Activated naive CD4-positive, alpha-beta T cell (primary cell): ENCODE measurements at places on chromosomes 16 and 17.

DNA sequence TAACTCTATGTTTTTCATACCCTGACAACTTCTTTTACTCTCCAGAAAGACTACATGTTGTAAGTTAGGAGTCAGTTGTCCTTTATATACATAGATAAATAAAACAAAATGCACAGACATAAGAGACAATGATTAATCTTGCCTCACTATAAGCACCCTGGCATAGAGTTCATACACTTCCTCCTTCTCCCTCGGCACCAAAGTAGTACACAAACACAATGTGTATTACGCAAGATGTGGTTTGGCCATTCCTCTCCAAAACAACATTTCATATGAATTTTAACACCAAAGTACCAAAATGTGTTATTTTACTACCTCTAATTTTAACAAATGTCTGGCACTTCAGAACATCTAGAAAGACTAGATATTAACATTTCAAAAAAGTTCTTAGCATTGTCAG is 17.2 kb upstream of the SLFN11 start:
- DNase-seq: no peak

DNA sequence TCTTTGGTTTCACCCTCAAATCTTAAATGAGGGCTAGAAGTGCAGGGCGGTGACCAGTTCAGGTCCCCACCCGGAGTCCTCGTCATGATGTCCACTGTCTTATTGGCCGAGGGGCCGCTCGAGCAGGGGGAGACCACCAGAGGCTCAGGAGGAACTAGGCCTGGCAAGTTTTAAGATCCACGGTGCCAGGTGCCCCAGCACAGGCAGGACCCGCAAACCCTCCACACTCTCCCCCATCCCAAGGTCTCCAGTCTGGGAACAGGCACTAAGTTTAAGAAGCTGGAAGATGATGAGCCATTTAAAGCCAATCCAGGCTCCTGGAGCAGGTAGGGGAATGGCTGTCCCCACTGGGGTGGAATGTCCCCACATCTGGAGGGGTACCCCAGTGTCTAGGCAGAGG is 4.1 kb downstream of the DLX3 start:
- DNase-seq: no peak

DNA sequence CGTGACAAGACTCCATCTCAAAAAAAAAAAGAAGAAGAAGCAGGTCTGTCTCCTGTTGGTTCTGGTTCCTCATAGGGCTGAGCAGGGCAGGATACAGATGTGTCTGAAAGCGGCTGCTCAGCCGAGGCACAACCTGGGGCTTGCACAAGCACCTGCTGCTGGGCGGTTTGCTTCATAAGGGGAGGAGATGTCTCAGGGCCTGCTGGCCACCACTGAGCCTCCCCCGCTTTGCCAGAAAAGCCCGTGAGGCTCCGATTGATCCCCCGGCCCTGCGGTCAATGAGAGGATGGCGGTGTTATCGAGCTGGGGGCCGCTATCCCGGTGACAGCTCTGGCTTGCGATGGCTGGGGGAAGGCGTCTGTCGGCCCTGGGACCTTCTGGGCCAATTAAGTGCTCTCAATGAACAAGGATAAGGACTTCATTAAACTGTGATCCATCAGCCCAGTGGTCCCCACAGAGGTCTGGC is 162.0 kb downstream of the SDK2 start:
- no peak for DNase-seq

GRCh38 chr16:53922067-53922806 is 218.3 kb downstream of the FTO start:
- DNase-seq: no peak

DNA sequence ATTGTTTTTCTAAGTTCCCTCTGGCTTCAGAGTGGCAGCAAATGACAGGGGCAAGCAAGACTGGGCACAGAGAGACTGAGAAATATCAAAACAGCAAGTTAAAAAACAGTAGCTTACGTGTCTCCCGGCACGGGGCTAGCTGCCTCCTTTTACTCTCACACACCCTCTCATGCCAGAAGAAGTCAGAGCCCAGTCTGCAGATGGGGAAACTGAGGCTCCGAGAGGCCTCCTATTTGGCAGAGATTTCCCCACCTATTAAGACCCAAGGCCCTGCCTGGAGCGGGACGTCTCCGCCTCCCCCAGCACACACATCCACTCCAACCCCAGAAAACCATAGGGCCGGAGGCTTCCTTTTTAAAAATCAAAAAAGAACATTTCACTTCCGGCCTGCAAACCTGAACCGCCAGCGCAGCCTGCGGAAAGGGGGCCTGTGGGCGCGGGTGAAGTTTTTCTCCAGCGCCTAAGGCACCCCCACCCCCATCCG is 832 bp downstream of the CARHSP1 start:
- no peak for DNase-seq

- no peak for DNase-seq
Observed at GRCh38 chr17:72244956-72245355, 124.1 kb downstream of the SOX9 start.

GRCh38 chr17:81513372-81513752 is 763 bp upstream of the ACTG1 start:
- no peak for DNase-seq

- DNase-seq: no peak
Observed at GRCh38 chr16:71965223-71965622, 35.0 kb downstream of the PKD1L3 start.

DNA sequence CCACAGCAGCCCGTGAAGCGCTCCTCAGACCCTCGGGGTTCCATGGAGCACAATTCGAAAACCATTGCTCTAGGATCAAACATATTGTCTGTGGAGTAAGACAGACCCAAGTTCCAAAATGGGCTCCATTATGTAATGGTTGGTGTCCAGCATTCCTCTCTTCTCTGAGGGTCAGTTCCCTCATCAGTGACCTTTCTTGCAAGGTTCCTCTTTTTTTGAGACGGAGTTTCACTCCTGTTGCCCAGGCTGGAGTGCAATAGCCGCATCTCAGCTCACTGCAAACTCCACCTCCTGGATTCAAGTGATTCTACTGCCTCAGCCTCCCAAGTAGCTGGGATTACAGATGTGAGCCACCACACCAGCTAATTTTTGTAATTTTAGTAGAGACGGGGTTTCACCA is 28.4 kb downstream of the PLXDC1 start:
- no peak for DNase-seq

GRCh38 chr17:33416131-33416530 is 123.0 kb upstream of the ASIC2 start:
- DNase-seq: no peak

- DNase-seq: no peak
Observed at GRCh38 chr17:46201491-46201890, 8.3 kb upstream of the KANSL1 start.

GRCh38 chr17:27904534-27905446 is 11.6 kb upstream of the LYRM9 start:
- no peak for DNase-seq

GRCh38 chr17:57370619-57371018 is 114.3 kb downstream of the MSI2 start:
- no peak for DNase-seq

DNA sequence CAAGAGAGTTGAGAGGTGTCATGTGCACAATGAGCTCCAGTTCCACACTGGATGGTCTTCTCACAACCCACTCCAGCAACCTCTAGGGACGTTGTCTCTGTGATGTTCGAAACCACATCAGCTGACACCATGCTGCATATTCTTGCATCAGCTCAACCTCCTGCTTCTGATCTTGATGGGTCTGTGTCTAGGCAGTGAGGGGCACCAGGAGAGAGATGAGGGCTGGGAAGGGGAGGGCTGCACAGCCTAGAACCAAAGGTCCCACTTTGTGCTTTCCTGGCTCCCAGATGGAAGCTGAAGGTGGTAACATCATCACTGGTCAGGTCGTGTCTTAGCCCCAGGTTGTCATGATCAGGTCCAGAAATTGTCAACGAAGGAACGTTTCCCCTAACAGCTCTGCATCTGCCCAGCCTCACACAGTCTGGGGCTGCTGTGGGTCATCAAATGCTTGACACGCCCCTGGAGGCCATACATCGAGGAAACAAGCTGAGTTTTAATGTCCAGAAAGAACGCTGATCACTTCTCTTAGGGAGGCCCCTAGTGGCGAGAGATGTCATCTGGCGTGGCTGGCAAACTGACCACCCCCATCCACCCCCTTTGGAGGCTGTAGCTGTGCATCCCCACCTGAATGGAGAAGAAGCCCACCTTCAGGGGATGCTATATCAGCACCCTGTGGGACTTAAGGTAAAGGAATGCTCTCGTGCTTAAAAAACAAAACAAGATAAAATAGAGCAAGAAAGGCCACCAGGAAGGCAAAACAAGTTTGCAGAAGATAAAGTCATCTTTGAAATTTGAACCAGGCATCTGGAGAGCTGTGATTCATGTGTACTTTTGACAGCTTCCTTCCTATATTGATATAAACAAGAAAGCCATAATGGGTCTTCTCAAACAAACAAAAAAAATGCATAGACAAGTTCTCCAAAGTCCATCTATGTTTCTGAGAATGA is 58.3 kb downstream of the WIPI1 start:
- DNase-seq: no peak

- peak; percentile 17 for DNase-seq
Observed at GRCh38 chr17:16987830-16988601, 16.1 kb upstream of the TNFRSF13B start.

- no peak for DNase-seq
Observed at GRCh38 chr17:75078284-75079022, 9.3 kb upstream of the SLC16A5 start.

DNA sequence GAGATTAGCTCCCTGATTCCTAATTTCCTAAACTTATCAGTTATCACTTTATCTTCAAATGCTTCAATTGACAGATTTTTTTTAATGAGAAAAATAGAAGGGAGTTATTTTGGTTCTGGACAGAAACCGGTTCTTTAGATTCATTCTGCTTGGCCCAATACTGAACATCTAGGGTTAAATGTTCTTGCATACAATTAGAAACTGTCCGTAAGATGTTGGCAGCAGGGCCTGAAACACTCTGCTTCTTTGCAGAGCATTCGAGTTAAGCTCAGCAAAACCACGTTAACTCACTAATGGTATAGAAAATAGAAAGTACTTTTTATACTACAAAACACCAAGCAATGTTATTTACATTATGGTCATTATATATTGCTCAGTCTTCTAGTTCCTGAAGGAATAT is 7.2 kb downstream of the SHCBP1 start:
- no peak for DNase-seq

- no peak for DNase-seq
Observed at GRCh38 chr16:50835358-50836060, 93.6 kb downstream of the CYLD start.

GRCh38 chr16:48157302-48157701 is 1.5 kb upstream of the ABCC12 start:
- no peak for DNase-seq

DNA sequence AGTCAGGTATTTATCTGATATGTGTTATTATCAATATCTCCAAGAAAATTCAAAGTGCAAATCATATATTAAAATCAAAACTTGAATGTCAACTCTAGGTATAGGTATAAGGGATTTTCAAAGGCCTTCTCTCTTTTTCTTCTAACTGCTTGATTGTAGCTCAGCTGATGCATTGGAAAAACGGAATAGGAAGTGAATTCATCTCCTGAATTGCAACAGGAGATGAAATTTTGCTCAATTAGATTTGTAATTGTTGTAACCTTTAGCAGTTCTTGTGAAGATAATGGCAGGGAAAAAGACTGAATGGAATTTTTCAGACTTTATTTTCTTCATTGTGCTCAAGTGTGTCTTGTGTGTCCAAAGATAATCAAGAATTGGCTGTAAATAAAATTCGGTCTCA is 190.2 kb upstream of the KCNJ16 start:
- DNase-seq: no peak

DNA sequence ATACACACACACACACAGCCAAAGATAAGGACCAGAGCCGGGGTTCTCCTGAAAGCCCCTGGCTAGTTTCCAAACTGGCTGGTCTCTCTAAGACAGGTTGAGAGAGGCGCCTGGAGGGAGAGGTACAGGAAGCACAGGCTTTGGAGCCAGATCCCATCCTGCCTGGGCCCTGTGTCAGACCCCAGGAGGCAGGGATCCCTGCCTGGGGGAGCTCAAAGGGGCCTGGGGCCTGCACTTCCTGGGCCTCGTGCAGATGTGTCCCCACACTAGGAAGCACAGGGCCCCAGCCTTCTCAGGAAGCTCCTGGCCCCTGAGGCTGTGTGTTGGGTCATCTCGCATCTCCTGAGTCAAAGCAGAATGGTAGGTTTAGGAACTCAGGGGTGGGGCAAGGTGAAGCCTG is 16.0 kb downstream of the SLC5A10 start:
- DNase-seq: no peak

DNA sequence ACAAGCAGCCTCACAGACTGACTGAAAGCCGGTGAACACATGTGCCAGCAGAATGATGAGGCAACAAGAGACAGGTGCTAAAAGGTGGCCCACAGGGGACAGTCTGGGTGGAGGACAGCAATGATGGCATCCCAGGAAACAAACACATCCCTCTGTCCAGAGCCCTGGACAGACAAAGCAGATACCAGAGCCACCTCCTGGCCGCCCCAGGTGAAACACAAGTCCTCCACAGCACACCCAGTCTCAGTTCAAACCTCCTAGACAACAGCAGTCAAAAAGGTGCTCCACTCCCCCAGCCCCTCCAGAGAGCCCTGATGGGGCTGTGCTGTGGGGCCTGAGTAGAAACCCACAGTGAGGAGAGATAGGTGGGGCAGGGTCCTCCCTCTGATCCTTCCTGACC is 20.3 kb upstream of the CDH5 start:
- no peak for DNase-seq

DNA sequence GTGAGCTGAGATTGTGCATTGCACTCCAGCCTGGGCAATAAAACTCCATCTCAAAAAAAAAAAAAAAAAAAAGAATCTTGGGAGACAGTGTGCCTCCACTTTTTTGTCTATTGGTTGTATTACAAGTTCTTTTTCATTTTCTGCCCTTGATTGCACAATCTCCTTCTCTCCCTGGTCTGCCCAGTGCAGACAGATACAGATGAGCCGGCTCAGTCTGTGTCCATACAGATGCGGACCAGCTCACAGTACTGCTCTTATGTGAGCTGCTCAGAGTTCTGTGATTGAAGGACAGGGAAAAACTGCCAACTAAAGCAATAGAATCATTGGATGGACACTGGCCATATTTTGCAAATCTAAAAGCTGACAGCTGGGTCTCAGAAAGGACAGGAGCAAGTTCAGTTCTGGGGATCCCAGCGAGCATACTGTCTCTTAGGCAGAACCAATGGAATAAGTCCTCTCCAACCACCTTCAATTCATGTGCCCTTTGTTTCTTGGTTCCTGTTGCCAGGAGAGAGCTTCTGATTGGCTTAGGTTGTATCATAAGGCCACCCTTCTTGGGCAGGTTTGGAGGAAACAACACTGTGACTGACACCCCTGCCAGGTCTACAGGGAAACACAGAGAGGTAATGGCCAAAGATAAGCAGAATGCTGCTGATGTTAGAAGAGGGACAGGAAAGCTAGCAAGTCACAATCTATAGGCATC is 495.6 kb upstream of the HSBP1 start:
- DNase-seq: no peak
